ENCODE measurements at places on chromosomes 12 and 14. TPM values are rescaled to one million over a fixed set of nuclear protein-coding genes. Genes with fewer than 3 reads are reported as not detected.

DNA sequence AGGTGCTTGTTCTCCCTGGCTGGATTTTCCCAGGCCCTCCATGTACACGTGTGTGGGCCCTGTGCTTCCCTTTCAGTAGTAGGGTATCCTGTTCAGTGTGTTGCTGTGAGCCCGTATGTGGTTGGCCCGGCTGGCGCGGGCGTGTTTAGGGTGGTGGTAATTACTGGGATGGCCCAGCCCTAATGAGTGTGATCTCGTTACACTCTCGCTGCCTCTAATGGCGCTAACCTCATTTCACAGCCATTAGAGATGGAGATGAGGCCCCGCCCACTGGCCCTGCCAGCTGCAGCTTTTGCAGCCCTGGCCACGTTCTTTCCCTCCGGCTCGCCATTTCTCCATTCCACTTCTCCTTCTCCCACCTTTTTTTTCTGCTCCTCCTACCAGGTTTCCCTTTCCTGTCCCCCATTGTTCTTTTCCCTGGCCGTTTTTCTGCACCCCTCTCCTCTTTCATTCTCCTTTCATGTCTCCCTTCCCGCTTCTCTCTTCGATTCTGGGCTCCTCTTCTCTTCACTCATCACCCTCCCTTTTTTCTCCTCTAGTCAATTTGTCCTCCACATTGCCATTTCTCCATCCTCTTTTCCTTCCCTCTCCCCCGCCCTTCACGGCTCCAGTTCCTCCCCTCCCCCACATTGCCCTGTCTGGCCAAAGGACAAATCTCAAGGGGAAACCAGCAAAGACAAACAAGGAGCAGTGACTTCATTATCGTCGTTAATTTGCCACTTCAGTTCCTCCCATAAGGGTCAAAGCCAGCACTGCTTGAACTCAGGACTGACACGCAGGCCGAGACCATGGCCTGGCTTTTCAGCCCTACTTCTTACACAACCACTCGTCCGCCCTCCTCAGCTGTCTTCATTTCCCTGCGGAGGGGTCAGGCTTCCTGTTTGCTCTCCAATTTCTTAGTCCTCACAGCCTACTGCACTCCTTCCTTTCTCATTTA lies 6.8 kb downstream of the ZFHX2 start:
- no peak overlapping the region for H3K4me3 ChIP-seq
- no peak overlapping the region for H3K27ac ChIP-seq
- DNase-seq: no peak
- H3K27me3 ChIP-seq: peaks cover under 1% of the 10 kb centered on the region

GRCh38 chr14:39469094-39469710 lies 37.0 kb upstream of the FBXO33 start:
- peaks cover 12% of the 10 kb centered on the region for H3K27me3 ChIP-seq
- H3K36me3 ChIP-seq: no peaks in the 10 kb centered on the region
- no peak overlapping the region for H3K4me3 ChIP-seq
- peak; percentile 40 for DNase-seq

- DNase-seq: no peak
- no peak overlapping the region for H3K27ac ChIP-seq
- H3K4me1 ChIP-seq: no peaks in the 10 kb centered on the region
- H3K36me3 ChIP-seq: no peaks in the 10 kb centered on the region
These were observed 129.1 kb downstream of the KITLG start for GRCh38 chr12:88451205-88451604.

DNA sequence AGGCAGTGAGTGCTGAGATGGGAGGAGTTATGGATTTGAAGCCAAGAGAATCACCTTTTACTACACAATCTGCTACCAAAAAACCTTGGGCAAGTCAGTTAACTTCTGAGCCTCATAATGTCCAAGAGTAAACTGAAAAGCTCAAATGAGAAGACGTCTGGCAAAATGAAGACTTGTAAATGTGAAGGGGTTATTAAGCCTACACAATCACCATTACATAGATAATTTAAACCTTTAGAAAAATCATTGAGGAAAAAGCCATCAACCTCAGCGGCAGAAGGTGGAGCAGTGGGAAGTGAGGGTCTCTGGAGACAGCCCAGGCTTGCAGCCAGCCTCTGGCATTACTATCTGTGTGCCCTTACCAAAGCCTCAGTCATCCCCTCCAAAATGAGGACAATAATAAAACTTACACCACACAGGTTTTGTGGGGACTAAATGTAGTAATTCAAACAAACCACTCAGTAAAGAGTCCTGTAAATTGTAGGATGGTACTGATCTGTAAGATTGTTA lies 50.5 kb upstream of the CCDC175 start:
- no peak overlapping the region for H3K27ac ChIP-seq
- no peaks in the 10 kb centered on the region for H3K36me3 ChIP-seq
- peaks cover 2% of the 10 kb centered on the region for H3K4me1 ChIP-seq
- no peak for DNase-seq

TMEM229B gene
- 9.9 TPM for total RNA-seq

HCAR3 gene
- not detected for total RNA-seq
